ENCODE measurements at places on chromosomes 6 and 20.

- DNase-seq, result no peak
These were observed 44.6 kb upstream of the HDDC2 start for GRCh38 chr6:125346201-125346925.

- no peak for DNase-seq
These were observed 995.3 kb upstream of the FLRT3 start for GRCh38 chr20:15332711-15333160.

- DNase-seq, result no peak
These were observed 630 bp downstream of the PPP1R3G start for GRCh38 chr6:5085648-5086293.

DNA sequence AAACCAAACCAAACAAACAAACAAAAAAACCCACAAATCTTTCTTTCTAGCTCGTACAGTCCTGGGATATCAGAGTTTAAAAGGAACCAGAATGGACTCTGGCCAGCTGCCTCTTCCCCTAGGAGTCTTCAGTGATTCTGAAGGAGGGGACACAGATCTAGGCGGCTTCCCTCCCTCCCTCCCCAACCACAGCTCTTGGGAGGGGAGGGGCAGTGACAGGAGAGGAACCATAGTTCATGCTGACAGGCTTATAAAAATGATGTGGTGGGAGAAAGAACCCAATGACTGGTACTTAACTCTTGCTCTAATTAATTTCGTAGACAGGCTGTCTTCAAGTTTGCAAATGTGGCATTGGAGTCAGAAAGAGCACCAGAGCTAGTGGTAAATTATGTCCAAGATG, 56.0 kb downstream of the NPEPL1 start:
- DNase-seq, result no peak

DNA sequence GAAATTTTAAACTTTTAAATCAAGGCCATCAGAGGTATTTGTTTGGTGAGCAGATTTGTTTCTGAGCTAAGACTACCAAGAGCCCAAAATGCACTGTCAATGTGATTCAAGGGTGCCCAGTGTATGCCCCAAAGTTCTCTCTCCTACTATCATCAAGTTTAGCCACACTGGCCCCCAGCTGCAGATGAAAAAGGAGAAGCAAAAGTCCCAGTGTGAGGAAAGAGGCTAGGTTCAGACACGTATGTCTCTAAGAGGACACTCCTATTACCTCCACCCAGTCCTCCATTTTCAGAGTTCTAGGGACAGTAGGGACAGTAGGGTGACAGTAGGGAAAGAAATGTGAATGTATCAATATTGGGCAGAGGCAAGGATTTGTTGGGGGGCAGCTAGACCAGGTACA, 230.8 kb downstream of the CD83 start:
- no peak for DNase-seq

Data from activated naive CD4-positive, alpha-beta T cell treated with Interleukin-2 at 50 U/mL for 16 hours (primary cell).